ENCODE measurements at places on chromosomes 11 and 22. TPM values are rescaled to one million over a fixed set of nuclear protein-coding genes. Genes with fewer than 3 reads are reported as not detected.
A peak's percentile ranks its signal among the peaks of the same experiment; 100 is the strongest.

FREY1 gene
- not detected for total RNA-seq

DNA sequence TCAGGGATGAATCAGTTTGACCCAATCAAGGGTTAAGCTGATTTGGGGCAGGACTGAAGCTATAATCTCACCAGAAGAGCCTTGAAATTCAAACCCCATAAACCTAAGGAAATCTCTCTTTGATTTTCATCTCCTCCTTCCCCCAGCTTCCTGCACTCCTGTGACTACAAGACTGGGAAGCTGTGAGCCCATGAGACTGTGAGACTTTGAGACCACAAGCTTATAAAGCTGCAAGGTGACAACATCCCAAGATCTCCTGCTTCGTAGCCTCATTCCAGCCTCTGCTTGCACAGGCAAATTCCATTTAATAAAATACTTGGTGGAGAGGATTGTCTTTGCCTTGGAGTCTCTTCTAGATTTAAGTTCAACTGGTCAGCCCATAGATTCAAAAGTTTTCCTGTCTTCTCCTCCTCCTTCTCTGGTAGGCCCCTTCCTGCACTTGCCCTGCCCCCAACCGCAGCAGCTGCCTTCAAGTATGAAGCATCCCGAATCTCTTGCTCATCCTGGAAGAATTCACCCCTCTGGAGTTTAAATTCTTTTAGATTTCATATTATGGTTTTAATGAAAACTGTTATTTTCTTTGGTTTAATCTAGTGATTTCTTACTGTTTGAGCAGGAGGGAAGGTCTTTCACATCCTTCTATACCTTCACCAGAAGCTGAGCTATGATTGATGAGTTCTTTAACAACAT is 42.1 kb downstream of the PAMR1 start:
- DNase-seq: no peak

DNA sequence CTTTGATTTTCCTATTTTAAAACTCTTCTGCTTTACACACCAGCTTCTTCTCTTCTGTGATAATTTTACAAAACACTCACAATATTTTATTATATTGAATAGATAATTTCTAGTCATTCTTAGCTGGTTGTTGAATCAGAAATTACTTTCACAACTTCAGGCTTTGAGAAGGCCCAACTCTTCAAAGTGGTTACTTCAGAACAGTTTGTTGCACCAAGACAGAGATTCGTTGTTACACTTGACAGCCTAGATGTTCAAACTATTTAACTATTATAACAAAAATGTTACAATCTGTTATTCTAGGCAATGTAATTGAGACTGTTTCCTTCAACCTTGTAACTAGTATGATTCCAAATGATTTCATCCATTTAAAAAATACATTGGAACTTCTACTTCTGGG is 333.2 kb upstream of the CHORDC1 start:
- no peak for DNase-seq

GRCh38 chr11:120089036-120090001 is 48.6 kb downstream of the TRIM29 start:
- DNase-seq: peak; percentile 95

DNA sequence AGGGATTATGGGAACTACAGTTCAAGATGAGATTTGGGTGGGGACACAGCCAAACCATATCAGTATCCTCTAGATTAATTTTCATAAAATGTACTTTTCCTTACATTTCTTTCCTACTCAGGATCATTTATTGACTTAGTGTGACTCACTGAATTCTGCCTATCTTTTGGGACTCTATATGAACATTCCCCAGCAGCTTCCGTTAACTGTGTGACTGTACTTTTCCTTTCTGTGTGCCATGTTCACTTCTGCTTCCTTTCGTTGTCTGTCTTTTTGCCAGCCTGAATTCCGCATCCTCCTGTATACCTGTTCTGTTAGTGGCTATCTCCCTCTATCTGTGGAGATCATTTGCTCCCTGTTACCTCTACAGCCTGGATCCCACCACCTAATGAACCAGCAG is 48.8 kb downstream of the SPECC1L start:
- no peak for DNase-seq

Measured in G401 (cell line).